ENCODE measurements at places on chromosomes 6 and 20.

- DNase-seq: peak; percentile 83
Measured at GRCh38 chr6:12490904-12491571, 200.9 kb downstream of the EDN1 start.

GRCh38 chr6:106767271-106767670, 137.9 kb downstream of the QRSL1 start:
- no peak for DNase-seq

DNA sequence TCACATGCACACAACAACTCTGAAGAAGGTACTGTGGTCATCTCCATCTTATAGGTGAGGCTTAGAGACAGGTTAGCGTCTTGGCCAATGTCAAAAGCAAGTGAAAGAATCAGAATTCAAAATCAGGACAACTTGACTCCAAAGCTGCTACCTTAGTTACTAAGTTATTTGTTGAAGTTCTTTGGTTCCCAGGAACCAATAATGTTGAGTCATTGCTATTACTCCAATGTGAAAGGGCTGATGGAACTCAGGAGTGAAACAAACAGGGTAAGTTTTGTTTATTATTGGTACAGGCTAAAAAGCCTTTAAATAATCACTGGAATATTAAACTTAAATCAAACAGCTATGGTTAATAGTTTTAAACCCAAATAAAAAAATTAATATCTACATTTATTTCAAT, 111.1 kb downstream of the PDSS2 start:
- peak; percentile 48 for DNase-seq

GRCh38 chr20:51388227-51388626, 154.3 kb downstream of the NFATC2 start:
- DNase-seq: peak; percentile 56

DNA sequence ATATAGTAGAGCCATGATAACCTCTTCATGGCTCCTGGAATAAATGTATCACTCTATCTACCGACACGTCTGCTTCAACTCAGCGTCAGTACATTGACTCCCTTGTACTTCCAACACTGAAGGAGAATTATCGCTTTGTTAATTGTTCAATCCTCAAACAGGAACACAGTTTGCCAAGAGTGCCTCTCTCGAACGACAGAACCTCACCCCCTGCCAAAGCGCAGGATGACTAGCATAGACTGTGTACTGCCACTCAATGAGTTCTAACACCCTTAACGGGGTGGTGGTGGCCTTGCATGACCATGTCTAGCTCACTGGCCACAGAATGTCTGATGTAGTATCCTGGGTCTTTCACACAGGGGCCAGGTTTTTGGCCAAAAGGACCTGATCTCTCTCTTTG, 81.4 kb upstream of the HEY2 start:
- DNase-seq: no peak

GRCh38 chr6:163728442-163729126, 314.1 kb downstream of the QKI start:
- no peak for DNase-seq

DNA sequence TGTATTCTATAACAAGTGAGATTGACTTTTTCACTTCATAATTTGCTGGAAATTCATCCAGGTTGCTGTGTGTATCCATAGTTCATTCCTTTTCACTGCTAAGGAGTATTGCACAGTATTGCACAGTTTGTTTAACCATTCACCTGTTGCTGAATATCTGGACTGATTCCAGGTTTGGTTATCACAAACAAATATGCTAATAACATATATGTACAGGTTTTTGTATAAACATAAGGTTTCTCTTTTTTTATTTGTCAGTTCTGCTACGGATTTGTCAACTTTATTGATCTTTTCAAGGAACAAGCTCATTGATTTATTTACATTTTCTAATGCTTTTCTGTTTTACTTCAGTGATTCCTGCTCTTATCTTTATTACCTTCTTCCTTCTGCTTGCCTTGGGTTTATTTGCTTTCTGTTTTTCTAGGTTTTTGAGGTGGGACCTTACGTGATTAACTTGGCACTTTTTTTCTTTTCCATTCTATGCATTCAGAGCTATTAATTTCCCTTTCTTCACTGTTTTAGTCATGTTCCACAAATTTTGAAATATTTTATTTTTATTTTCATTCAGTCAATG, 117.0 kb upstream of the OGFRL1 start:
- DNase-seq: no peak

DNA sequence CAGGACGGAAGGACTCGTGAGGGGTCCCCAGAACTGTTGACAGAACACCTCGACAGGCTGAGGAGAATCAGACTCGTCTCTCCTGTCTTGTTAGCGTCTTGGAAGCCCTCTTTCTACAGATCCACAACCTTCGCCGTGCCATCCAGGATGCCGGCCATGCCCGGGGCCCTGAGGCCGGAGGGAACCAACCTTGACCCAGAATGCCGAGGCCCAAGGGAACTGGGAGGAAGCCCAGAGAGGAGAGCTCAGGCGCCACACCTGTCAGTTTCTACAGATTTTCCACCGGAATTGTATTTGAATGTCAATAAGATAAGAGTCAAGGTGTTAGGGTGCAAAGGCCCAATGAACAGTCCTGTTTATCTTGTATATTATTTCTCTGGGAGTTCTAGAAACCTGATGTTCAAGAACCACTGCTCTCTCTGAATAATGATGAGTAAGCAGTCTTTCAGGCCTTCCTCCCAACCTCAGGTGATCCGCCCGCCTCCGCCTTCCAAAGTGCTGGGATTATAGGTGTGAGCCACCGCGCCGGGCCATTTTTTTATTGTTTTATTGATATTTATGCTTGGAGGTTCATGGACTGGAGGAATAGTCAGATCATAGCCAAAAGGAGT, 799 bp upstream of the ME1 start:
- DNase-seq: no peak

DNA sequence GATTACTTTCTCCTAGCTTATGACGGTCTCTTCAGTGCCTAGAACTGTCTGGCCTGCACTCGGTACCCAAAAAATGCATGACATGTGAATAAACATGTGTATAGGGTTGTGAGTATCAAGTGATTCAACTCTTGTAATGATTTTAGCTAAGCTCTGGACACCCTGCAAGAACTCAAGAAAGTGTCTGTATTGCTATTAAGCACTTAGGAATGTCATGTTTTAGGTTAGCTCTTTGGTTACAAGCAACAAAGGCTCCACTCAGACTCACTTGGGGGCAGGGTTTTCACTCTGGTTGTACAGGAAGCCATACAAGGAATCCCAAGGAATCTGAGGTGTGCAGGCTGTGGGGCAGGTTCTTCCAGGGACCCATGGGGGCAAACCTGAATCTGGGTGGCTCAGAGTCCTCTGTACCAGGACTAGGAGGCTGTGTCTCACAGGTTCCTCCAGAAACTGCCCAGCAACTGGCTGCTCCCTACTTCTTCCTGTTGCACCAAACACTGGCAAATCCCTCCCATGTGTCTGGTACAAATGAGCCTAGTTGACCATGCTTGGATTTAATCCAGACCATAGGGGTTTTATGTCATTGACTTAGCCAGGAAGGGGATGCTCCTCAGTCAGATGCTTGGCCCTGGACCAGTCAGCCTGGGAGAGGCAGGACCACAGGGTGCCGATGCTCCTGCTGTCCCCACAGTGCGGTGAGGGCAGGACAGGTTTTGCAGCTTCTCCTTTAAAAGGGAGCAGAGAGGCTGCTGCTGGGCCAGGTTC, 77.9 kb upstream of the CDH4 start:
- no peak for DNase-seq

GRCh38 chr6:7727086-7727945, 1.4 kb downstream of the BMP6 start:
- DNase-seq: peak; percentile 23

DNA sequence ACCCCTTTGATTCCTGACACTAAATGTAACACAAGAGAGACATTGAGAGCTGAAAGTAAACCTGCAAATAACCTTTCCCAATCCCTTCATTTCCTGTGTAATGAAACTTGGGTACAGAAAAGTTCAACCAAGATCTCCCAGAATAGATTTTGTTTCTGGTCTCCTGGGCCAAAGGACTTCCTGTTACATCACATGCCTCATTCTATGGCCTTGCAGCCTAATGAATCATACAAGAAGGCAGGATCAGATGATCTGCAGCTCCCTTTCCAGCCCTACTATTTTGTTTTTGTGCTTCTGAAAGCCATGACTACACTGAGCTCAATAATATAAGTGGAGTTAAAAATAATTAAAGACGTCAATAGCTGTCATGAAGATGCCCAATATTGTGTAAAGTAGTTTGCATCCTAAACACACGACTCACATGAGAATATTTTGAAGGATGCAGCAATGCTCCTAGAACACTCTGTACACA, 73.4 kb upstream of the NOX3 start:
- peak; percentile 98 for DNase-seq

DNA sequence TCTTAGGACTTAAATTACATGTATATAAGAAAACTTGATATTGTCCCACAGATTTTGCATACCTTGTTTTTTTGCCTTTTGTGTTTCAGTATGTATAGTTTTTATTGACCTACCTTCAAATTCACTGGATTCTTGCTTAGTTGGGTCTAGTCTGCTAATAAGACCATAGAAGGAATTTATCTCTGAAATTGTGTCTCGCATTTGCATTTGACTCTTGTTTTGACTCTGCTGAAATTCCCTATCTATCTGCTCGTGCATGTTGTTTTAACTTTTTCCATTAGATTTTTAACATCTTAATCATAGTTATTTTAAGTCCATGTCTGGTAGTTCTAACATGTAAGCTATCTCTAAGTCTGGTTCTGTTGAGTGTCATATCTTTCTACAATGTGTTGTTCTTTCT, 163.9 kb downstream of the SCP2D1 start:
- DNase-seq: no peak

DNA sequence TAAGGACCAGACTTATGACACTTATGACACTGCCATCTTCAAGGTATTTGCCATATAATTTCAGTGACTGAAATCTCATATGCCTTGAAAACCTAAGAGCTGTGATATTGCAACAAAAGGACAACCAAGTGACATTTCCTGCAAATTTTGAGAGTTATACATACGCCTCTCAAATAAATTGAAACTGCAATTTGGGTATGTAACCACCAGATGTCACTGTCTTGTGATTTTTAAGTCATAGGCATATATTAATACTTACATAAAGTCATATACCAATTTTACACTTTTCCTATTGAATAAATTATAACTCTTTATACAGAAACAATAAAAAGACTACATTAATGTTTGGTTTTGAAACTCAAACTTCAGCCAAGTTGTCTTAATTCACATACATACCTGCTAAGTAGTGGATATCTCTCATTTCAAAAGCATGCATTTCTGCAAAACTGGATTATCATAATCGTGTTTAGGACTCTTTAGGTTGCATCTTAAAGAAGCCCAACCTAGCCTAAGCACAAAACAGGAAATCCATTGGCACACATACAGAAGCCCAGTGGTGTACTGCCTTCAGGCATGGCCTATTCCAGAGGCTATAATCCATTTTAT, 180.2 kb downstream of the PACRG start:
- DNase-seq: peak; percentile 55

DNA sequence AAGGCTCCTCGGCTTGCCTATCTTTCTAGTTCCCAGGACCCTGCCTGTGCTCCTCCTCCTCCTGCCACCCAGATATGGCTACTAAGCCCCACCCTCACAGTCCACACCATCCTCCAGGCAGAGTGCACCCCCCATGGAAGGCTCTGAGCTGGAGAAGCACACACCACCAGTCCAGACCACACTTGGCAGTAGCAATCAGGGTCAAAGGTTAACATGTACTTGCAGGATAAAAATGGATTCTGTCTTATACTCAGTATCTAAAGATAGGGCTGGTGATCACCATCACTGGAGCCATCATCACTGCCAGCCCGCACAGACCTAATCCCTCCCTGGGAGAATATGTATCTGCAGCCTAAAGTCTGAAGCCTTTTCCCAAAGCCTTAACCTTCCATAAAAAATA, 83.4 kb downstream of the PRKN start:
- no peak for DNase-seq

DNA sequence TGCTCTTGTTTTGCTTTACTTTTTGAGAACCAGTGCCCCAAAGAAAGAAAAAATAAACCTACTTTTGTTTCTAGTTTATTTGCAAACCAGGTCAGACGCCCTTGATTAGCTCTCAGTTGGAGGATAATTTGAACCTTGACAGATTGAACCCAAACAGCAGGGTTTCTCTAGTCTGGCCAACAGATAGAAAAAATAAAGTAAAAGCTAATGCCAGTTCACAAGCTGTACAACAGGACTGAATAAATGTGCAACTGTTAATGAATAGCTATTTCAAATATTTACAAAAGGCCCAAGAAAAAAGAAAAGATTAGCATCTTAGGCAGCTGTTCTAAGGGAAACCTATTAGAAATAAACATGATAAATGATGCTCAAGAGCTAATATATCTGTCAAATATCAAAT, 331.8 kb downstream of the CDKAL1 start:
- no peak for DNase-seq

- DNase-seq: peak; percentile 83
Measured at GRCh38 chr20:19828232-19828631, 70.2 kb downstream of the RIN2 start.

GRCh38 chr6:160160450-160160849, 38.8 kb downstream of the SLC22A1 start:
- peak; percentile 34 for DNase-seq

DNA sequence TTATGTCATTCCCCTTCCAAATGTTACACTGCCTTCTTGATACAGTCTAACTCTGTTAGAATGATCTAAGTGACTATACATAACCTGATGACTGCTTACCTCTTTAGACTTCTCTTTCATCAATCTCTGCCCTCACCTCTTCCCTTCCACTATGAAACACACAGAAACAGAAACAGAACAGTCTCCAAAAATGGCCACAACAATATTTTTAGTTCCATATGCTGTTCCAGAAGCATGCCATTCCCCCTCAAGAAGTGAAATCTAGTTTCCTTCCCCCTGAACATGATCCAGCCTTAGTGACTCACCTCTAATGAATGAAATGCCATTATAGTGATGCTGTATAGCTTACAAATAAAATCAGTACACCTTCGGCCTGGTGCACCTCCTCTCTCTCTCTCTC, 229.3 kb upstream of the TENT5A start:
- DNase-seq: peak; percentile 83

DNA sequence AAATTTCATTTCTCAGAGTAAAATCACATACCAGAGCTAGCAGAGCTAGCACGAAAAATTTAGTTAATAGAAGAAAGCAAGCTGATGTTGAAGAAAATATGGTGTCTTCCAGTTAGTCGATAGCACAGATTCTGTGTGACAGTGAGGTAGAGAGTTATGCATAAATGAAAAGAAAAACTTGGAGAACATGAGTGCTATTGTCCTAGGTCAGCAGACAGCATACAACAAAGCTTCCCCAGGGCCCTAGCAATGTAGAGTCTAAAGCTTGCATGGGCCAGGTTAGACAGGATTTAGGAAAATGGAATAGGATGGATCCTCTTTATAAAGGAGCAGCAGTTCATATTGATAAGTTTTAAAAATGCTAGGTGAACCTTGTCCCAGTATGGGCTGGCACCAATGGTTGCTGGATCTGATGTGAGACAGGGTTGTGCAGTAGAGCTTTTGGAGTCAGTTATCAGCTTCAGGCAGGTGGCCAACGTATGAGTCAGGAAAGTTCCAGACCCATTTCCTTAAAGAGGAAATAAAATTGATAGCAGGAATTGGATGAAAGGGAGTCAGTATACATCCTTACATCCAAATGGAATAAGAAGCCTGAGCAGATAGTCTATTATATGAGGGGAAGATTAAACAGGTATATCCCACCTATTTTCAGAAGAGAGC, 277.2 kb downstream of the FRK start:
- peak; percentile 6 for DNase-seq

- DNase-seq: no peak
Measured at GRCh38 chr6:14442242-14442641, 324.7 kb downstream of the CD83 start.

All from iris pigment epithelial cell (primary cell).